ENCODE measurements at places on chromosomes 13 and 19. TPM values are rescaled to one million over a fixed set of nuclear protein-coding genes. Genes with fewer than 3 reads are reported as not detected.

Gene ZNF221
- 6.0 TPM for polyA plus RNA-seq

Gene PRDX2
- polyA plus RNA-seq, result 345 TPM

Gene NBEA
- polyA plus RNA-seq, result 14.9 TPM

Gene LMTK3
- polyA plus RNA-seq, result 3.7 TPM

Gene MUC16
- 0.01 TPM for polyA plus RNA-seq

Gene SBK2
- 2.3 TPM for polyA plus RNA-seq

Gene PRKCG
- 0.40 TPM for polyA plus RNA-seq

Gene DCT
- 0.26 TPM for polyA plus RNA-seq

Gene ZNF208
- polyA plus RNA-seq, result 5.5 TPM

Gene MEF2B
- 3.2 TPM for polyA plus RNA-seq

GRCh38 chr13:50149932-50150331 lies 134.7 kb downstream of the KCNRG start:
- DNase-seq, result no peak

DNA sequence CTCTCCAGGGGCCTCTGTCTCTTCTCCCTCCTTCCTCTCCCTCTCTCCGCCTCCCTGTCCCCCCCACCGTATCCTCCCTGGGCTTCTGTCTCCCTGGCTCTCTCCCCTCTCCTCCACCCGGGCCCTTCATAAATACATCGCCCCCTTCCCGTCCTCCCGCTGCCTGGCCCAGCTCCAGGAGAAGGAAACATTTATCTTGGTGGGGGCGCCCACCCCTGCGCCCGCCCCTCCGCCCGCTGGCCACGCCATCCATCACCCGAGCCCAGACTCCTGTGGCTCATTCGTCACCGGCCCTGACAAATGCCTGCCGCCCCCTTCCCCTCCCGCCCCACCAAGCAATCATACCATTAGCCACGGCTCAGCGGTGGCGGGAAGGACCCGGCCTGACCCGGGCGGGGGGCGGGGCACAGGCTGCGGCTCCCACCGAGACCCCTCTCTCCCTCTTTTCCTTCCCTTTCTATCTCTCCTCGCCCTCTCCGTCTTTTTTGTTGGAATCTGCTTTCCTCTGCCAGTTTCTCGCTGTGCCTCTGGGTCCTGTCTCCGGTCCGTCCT lies 2.6 kb upstream of the MEIS3 start:
- DNase-seq, result peak; percentile 63

- DNase-seq, result no peak
Observed at GRCh38 chr13:29935309-29935981, 85.0 kb upstream of the UBL3 start.

- no peak for DNase-seq
Observed at GRCh38 chr13:113551081-113552000, 33.2 kb upstream of the TFDP1 start.

GRCh38 chr13:20714563-20715329 lies 11.2 kb downstream of the IL17D start:
- no peak for DNase-seq

GRCh38 chr13:94825507-94825906 lies 113.2 kb upstream of the SOX21 start:
- DNase-seq, result peak; percentile 52

DNA sequence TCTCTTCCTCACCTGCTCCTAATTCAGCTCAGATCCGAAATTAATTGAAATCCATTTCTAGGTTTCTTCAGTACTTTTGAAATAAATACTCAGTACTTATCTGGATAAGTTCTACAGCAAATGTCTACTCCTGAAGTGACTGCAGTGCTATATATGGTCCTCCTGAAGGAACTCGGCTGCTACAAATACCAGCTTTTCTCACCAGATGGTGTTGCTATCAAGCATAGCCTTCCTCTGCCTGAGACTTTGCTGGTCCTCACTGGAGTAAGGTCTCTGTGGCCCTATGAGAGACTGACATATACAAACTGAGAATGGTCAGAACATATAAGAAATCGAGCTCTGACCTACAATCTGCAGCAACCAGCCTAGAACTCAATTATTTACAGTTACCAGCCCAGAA lies 161.6 kb downstream of the NDFIP2 start:
- DNase-seq, result no peak

GRCh38 chr13:90518417-90518816 lies 829.1 kb upstream of the MIR17HG start:
- DNase-seq, result no peak

DNA sequence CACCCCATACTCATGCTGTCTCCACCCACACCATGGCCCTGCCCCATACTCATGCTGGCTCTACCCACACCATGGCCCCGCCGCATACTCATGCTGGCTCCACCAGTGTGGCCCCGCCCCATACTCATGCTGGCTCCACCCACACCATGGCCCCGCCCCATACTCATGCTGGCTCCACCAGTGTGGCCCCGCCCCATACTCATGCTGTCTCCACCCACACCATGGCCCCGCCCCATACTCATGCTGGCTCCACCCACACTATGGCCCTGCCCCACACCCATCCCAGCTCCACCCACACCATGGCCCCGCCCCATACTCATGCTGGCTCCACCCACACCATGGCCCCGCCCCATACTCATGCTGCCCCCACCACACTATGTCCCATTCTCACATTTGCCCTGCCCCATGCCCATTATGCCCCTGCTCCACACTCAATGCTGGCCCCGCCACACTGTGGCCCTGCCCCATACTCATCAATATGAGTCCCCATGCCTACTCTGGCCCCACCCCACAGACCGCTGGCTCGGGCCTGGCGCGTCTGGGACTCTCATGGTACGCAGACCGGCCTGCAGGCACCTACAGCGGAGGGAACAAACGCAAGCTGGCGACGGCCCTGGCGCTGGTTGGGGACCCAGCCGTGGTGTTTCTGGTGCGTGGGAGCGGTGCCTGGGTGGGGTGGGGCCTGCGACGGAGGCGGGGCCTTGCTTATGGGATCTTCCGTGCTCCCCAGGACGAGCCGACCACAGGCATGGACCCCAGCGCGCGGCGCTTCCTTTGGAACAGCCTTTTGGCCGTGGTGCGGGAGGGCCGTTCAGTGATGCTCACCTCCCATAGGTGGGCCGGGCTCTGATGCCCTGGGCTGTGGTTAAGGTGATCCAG lies 3.7 kb upstream of the ARHGAP45 start:
- DNase-seq, result no peak

DNA sequence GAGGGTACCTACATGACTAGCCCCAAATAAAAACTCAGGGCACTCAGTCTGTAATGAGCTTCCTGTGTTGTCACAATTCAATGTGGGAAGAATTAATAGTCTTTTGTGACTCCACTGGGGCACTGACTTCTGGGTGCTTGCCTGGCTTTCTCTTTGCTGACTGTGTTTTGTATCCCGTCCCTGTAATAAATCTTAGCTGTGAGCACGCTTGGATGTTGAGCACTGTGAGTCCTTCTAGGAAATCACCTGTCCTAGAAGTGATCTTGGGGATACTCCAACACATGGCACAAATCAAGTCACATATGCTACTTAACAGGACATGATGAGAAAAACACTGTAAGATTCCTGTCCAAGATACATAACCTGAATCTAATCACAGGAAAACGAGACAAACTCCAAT lies 83.0 kb downstream of the USP12 start:
- DNase-seq, result no peak

GRCh38 chr13:92621985-92622384 lies 604.6 kb upstream of the GPC6 start:
- DNase-seq, result no peak

DNA sequence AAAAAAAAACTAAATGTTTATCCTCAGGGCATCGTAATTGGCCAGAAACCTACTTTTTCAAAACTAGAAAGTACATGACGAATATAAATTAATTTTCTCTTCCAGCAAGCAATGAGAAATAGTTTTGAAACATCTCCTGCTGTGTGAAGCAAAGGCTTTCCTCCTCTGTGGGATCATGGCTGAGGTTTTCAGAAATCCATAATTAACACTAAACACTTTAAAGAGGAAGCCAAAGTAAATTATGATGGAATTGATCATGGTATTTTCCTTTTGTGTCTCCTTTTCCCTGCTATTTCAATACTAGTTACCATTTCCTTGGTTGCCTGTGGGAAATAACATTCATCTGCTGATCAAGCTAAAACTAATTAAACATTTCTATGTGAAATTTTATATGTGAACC lies 1413.8 kb upstream of the PCDH20 start:
- no peak for DNase-seq

DNA sequence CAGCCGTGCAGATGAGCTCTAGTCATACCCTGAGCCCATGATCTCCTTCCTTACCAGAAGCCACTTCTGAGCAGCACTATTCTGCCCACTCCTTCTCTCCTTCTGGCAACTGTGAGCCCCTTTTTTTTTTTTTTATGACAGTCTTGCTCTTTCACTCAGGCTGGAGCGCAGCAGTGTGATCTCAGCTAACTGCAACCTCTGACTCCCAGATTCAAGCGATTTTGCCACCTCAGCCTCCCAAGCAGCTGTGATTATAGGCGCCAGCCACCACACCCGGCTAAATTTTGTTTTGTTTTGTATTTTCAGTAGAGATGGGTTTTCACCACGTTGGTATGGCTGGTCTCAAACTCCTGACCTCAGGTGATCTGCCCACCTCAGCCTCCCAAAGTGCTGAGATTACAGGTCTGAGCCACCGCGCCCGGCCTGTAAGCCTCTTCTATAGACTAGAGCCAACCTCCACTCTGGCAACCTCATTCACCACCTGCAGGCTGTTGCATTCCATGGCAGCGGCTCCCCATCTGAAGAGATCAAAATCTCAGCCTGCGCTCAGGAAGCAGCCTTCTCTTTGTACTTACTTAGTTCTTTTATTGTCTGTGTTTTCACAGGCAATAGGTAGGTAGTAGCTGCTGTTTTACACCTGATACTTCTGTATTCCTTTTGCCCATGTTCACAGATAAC lies 34.8 kb upstream of the NDFIP2 start:
- DNase-seq, result no peak

GRCh38 chr13:79591493-79591892 lies 110.5 kb downstream of the NDFIP2 start:
- no peak for DNase-seq

DNA sequence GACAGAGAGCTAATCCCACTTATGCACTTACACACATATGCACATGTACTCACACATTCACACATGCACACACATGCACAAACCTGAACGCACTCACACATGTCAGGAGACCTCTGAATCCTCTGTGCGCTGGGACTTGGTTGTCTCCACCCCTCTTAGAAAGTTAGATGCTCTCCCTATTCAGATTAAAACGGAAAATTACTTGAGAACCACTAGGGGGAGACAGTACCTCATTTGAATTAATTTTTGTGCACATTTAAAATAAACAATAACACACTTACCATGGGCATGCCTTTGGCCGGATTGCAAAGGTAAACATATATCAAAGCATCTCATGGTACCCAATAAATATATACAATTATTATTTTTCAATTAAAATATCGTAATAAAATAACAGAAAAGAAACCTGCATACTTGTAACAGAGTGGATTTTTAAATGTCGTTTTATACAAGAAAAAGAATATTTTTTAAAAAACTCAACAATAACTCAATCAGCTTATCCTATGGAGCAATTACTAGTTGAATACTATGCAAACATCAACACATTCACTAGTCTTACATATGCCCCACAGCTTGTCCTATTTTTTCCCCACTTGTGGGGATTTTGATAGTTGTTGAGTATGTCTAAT lies 9.5 kb upstream of the LILRB4 start:
- DNase-seq, result no peak

DNA sequence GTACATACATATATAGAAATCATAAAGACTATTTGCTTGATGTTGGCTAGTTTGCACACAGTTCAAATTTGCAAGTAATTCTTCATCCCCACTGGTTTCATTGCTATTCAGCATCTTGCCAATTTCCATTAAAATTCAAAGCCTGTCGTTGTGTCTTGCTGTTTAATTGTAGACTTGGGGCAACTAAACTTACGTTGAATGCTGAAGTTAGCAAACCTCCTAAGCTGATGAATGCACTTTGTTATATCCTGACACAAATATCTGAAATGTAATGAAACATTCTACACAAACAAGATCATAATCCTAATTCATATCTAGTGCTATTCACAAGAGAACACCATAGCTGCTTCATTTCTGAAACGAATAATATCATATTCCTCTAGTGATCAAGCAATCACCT lies 381.2 kb downstream of the ITGBL1 start:
- DNase-seq, result no peak

DNA sequence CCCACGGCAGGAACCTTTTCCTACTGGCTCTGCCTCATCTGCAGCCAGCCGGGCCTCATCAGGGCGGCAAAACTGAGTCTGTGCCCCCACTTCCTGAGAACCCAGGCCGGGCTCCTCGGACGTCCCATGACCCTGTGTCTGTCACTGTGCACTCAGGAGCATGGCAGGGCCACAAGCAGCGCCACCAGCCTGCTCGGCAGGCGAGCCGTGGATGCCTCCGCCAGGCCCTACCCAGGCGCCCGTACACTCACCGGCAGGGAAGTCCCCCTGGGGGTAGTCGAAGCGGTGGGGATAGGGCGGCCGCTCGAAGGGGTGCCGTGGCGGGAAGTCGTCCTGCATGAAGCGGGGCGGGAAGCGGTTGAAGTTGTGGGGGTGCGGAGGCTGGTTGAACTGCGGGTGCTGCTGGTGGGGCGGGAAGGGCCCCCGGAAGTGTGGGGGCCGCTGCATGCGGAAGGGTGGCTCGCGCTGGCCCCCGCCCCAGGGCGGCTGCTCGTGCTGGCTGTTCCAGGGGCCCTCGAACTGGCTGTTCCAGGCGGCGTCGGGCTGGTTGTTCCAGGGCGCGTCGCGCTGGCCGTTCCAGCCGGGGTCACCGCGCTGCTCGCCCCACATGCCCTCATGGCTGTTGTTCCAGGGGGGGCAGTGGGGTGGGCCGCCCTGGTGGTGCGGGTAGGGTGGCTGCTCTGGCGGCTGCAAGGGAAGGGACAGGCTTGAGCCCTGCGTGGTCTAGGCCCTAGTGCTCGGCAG lies 17.1 kb downstream of the CHERP start:
- no peak for DNase-seq

- DNase-seq, result no peak
Observed at GRCh38 chr19:42199440-42200115, 17.9 kb downstream of the DEDD2 start.

GRCh38 chr19:19820774-19821320 lies 703 bp downstream of the ZNF506 start:
- DNase-seq, result no peak
